A549 treated with CpdA at 1 μM for 4 hours (cell line): ENCODE measurements at places on chromosomes 13 and 19. TPM values are rescaled to one million over a fixed set of nuclear protein-coding genes. Genes with fewer than 3 reads are reported as not detected.

Gene SHD
- 0.07 to 0.29 TPM (median 0.08 TPM) in 3 of 5 replicates, not detected in the others for total RNA-seq

Gene F2RL3
- total RNA-seq = not detected in 5 replicates

Gene TMIGD2
- total RNA-seq = not detected in 5 replicates

Gene RDH8
- total RNA-seq = 0.28 to 0.82 TPM (median 0.45 TPM) in 5 replicates

Gene IL17D
- 0.98 to 1.4 TPM (median 1.1 TPM) in 5 replicates for total RNA-seq

Gene TGFB1
- total RNA-seq = 123 to 170 TPM (median 149 TPM) in 5 replicates

Gene C13orf42
- not detected in 5 replicates for total RNA-seq

Gene JSRP1
- 0.79 to 1.2 TPM (median 0.89 TPM) in 5 replicates for total RNA-seq

Gene C19orf44
- total RNA-seq = 3.0 to 3.5 TPM (median 3.2 TPM) in 5 replicates

Gene KLK4
- total RNA-seq = 0.14 to 0.22 TPM in 2 of 5 replicates, not detected in the others

Gene DIRAS1
- total RNA-seq = 3.3 to 4.1 TPM (median 3.9 TPM) in 5 replicates

Gene GARIN5A
- total RNA-seq = 1.9 to 2.3 TPM (median 2.2 TPM) in 5 replicates

Gene ZNF556
- 0.01 to 0.05 TPM in 2 of 5 replicates, not detected in the others for total RNA-seq

Gene RNF113B
- total RNA-seq = not detected in 5 replicates
